A549 treated with DMSO at 1 μM for 4 hours (cell line): ENCODE measurements at places on chromosomes 16 and 17. TPM values are rescaled to one million over a fixed set of nuclear protein-coding genes. Genes with fewer than 3 reads are reported as not detected.

The MARCHF10 gene
- total RNA-seq: 0.45 to 1.0 TPM (median 0.61 TPM) in 5 replicates

The CCL16 gene
- not detected in 5 replicates for total RNA-seq

The HES7 gene
- total RNA-seq: 0.63 to 1.6 TPM (median 1.3 TPM) in 5 replicates

The CD300A gene
- total RNA-seq: 0.06 to 1.1 TPM (median 0.08 TPM) in 4 of 5 replicates, not detected in the other

The MLKL gene
- 22.8 to 28.0 TPM (median 25.6 TPM) in 5 replicates for total RNA-seq

The AHSP gene
- total RNA-seq: not detected in 5 replicates

The PRSS36 gene
- 0.43 to 1.0 TPM (median 0.84 TPM) in 5 replicates for total RNA-seq

The DEXI gene
- 33.2 to 42.4 TPM (median 38.3 TPM) in 5 replicates for total RNA-seq

The TEX14 gene
- 0.08 to 0.14 TPM (median 0.10 TPM) in 4 of 5 replicates, not detected in the other for total RNA-seq

The QPRT gene
- total RNA-seq: 0.59 to 1.4 TPM (median 0.83 TPM) in 5 replicates

The LHX1 gene
- total RNA-seq: 2.8 to 5.2 TPM (median 3.7 TPM) in 5 replicates

The ADAD2 gene
- not detected in 5 replicates for total RNA-seq

The RTN4RL1 gene
- total RNA-seq: 1.8 to 3.4 TPM (median 2.5 TPM) in 5 replicates

The CRYBA1 gene
- not detected in 5 replicates for total RNA-seq

The C16orf92 gene
- total RNA-seq: not detected in 5 replicates

The FAM222B gene
- total RNA-seq: 19.4 to 22.2 TPM (median 21.7 TPM) in 5 replicates

The MT1G gene
- total RNA-seq: not detected in 5 replicates

The LRRC37A gene
- total RNA-seq: 0.40 to 1.1 TPM (median 0.78 TPM) in 5 replicates

The FOXJ1 gene
- total RNA-seq: 0.24 to 0.42 TPM (median 0.35 TPM) in 5 replicates

The OR2C1 gene
- not detected in 5 replicates for total RNA-seq

The RAB11FIP4 gene
- total RNA-seq: 1.5 to 3.5 TPM (median 1.7 TPM) in 5 replicates

The ENPP7 gene
- not detected in 5 replicates for total RNA-seq

The NT5M gene
- 6.5 to 10.7 TPM (median 9.9 TPM) in 5 replicates for total RNA-seq
